ENCODE measurements at places on chromosomes 5 and 9. TPM values are rescaled to one million over a fixed set of nuclear protein-coding genes. Genes with fewer than 3 reads are reported as not detected.

DNA sequence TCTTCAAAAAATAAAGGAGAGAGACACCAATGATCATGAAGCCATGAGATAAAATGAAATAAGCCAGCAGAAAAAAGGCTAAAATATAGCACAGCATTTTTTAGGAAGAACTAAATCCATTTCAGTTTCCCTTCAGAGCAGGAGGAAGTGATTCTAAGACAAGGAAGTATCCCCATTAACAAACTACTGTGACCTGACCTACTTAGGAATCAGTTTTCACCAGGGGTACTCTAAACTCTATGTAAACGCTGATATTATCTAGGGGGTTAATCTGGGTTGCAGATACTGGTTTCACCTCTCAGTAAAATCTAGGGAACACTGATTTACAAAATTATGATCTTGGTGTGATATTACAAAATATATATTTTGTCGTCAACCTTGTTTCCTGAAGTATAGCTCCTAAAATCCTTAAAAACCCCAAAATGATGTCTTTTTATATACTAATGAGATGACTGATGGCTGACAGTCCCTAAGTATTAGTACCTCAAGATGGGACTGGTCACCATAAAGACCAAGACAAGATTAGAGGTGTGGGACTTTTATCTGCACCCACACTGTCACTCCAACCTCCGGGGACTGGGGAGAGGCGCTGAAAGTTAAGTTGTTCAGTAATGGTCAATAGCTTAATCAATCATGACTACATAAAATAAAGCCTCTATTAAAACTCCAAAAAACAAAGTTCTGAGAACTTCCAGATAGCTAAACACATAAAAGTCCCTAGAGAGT, 2.9 kb upstream of the FNBP1 start:
- DNase-seq, result no peak
- peaks cover 20% of the 10 kb centered on the region for H3K36me3 ChIP-seq
- peaks cover 35% of the 10 kb centered on the region for H3K4me1 ChIP-seq

PRRX2 gene
- total RNA-seq, result 5.1 TPM

PTGES gene
- total RNA-seq, result 0.39 TPM

C5orf58 gene
- not detected for total RNA-seq

CTXN3 gene
- total RNA-seq, result not detected

DNA sequence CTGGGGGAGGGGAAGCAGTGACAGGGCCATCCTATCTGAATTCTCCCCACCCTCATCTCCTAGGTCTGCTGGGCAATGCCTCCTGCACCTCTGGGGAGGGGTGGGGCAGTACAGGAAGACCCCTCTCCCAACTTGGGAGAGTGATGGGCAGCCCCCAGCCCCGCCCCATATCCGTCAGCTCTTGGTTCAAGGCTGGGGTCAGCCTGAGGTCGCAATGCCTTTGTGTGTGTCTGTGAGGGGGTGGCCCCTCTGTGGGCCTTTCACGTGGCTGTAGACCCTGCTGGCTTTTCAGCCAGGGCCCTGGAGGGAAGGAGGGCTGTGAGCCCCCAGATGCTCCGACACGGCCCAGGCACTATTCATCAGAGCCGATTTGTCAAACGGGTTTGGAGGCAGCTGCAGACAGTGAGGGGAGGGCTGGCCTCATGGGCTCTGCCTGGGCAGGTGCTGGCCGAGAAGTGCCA, 49.5 kb upstream of the RNU6ATAC start:
- H3K4me1 ChIP-seq, result no peaks in the 10 kb centered on the region
- H3K27ac ChIP-seq, result no peak overlapping the region
- H3K36me3 ChIP-seq, result no peaks in the 10 kb centered on the region
- H3K27me3 ChIP-seq, result no peaks in the 10 kb centered on the region

RUSC2 gene
- 5.9 TPM for total RNA-seq

DNA sequence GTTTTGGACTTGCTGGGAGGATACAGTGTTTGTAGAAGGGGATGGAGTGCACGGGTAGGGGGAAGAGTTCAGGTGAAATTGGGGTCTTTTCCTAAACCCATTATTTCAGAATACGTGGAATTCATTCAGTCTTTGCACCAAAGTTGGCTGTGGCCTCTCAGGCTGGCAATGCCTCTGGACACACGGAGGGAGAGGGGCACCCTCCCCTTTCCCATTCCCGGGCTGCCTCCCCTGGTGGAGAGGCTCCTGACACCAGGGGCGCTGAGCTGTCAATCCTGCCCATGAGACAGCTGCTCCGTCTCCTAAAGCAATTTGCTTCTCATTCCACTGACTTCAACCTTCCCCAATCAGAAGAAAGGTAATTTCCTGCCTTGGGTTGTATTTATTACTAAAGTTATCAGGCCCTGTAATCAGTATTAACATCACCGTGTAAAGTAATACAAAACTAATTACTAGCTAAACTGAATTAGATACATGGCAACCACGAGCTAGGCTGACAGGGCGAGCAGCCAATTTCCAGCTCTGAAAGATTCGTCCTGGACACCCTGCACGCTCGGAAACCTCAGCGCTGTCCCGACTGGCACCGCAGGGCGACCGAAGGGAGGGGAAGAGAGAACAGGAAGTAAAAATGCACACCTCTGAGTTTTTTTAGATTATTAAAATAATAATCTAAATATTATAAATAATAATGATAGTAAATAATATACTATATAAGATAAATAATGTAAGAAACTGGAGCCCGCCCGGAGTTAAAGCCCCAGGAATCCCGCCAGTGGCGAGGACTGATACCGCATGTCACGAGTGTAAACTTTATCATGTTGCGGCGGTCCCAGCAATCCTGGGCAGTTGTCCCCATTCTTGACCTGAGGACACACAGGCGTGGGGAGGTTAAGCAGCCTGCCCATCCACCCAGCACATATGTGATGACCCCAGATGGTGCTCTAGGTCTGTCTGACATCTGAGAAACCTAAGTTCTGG, 6.9 kb upstream of the OLFM1 start:
- H3K4me3 ChIP-seq, result no peak overlapping the region
- H3K27ac ChIP-seq, result no peak overlapping the region
- H3K27me3 ChIP-seq, result peaks cover 9% of the 10 kb centered on the region

DNA sequence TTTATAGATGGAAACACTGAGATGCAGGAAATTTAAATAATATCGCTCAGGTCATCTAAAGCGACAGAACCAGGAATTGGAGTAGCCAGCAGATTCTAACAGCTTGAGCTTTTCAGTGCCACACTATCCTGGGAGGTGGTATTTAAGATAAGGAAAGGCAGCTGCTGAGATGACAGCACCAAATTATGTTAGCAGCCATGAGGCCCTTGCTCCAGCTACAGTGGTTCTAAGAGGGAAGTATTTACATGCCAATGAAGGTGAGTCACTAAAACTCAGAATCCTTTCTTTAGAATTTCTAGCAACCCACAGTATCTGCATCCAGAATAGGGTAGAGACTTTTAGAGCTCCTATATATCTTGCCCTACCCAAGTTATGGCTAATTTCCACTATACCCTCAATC, 127.0 kb upstream of the VLDLR start:
- H3K4me3 ChIP-seq, result no peak overlapping the region
- H3K4me1 ChIP-seq, result no peaks in the 10 kb centered on the region
- H3K27me3 ChIP-seq, result no peaks in the 10 kb centered on the region

DNA sequence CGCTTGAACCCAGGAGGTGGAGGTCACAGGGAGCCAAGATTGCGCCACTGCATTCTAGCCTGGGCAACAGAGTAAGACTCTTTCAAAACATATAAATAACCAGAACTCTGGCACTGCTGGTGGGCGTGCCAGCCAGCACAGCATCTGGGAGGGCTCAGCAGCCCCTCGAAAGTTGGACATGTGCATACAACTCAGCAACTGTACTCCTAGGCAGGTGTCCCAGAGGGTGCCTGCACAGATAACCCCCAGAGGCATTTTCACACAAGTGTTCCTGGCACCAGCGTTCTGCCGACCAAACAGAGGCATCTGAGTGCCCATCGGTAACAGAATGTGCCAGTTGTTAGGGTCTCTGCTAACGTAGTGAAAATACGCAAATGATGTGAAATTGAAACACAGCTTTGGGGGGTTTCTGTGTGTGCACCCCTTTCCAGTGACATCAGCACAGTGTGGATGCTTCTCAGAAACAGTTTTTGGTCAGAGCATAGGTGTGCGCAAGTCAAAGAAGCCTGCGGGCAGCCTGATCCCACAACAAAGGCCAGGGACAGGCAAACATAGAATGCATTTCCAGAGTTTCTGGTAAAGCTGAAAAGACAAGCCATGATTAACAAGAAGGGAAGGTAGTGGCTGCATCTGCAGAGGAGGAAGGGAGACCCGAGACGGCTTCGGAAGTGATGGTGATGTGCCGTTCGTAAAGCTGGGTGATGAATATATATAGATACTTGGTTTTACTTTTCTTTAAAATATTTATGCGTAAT, 190.2 kb downstream of the CACNA1B start:
- H3K27me3 ChIP-seq, result no peaks in the 10 kb centered on the region
- no peaks in the 10 kb centered on the region for H3K4me1 ChIP-seq
- no peak overlapping the region for H3K27ac ChIP-seq
- no peaks in the 10 kb centered on the region for H3K36me3 ChIP-seq
- no peak for DNase-seq

- peaks cover 7% of the 10 kb centered on the region for H3K27me3 ChIP-seq
- no peak for DNase-seq
- H3K4me1 ChIP-seq, result no peaks in the 10 kb centered on the region
- no peaks in the 10 kb centered on the region for H3K36me3 ChIP-seq
Observed at GRCh38 chr5:158888206-158888605, 211.5 kb downstream of the EBF1 start.

DNA sequence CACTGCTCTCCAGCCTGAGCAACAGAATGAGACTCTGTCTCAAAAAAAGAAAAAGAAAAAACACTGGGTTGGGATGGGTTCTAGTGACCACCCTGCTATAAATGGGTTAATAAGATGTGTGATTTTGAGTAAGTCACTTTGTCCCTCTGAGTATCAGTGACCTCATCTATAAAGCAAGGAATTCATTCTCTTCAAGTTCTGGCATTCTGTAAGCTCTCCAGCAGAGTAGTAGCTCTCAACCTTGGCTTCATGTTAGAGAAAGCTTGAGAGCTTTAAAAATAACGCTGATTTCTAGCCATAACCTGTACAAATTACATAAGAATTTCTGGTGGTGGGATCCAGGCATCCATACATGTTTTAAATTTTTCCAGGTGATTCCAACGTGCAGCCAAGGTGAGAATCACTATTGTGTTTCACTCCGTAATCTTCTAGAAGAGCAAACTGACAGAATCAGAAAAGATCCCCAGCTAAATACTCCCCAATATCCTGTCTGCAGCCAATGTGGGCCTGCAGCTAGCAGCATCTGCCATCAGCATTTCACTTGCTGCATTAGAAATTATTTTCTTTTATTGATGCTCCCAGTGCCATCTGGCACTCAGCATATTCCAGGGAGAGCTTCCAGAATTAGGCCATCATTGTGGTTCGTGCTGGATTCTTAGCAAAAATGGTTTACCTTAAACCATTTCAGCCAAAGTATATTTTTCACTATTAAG, 109.4 kb downstream of the FEM1C start:
- H3K36me3 ChIP-seq, result no peaks in the 10 kb centered on the region
- no peak overlapping the region for H3K4me3 ChIP-seq
- DNase-seq, result no peak
- H3K27me3 ChIP-seq, result peaks cover 21% of the 10 kb centered on the region

All from activated T-helper 2 cell treated with anti-CD3 and anti-CD28 coated beads, Interferon-gamma antibody, Interleukin-2, Interleukin-4, amounts not matched to agents 10 μg/mL and 5 μg/mL and 100 μg/mL, durations not matched to agents 14 hours and 24 hours and 36 hours (primary cell).